ENCODE measurements at places on chromosomes 11 and 22.

- DNase-seq: no peak
These were observed 11.6 kb downstream of the DDX17 start for GRCh38 chr22:38494498-38494897.

GRCh38 chr11:21811572-21811971, 381.3 kb upstream of the ANO5 start:
- no peak for DNase-seq

GRCh38 chr22:36369922-36370791, 17.6 kb downstream of the MYH9 start:
- no peak for DNase-seq

GRCh38 chr11:85813721-85814120, 2.8 kb upstream of the SYTL2 start:
- no peak for DNase-seq

- no peak for DNase-seq
These were observed 9.8 kb downstream of the RPL27A start for GRCh38 chr11:8692417-8692816.
